ENCODE measurements at places on chromosomes 2 and 18. TPM values are rescaled to one million over a fixed set of nuclear protein-coding genes. Genes with fewer than 3 reads are reported as not detected.

DNA sequence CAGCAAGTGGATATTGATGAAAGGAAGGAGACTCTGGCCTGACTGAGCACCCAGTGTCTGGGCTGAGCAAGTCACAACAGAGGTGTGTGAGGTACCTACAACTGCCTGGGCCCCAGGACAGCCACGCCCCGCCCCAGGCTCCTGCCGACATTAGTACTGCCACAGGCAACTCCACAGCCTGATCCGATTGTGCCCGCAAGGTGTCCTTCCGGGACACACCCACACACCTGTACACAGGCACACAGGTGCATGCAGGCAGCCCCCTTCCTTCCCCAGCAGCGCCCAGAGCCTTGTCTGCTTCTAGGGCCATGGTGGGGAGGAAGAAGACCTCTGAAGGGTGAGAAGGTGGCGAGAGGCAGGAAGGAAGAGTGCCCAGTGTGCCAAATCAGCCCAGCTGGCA, 83.6 kb downstream of the TNS1 start:
- no peak for DNase-seq

GRCh38 chr2:132884705-132885104, 214.7 kb upstream of the LYPD1 start:
- DNase-seq, result no peak

DNA sequence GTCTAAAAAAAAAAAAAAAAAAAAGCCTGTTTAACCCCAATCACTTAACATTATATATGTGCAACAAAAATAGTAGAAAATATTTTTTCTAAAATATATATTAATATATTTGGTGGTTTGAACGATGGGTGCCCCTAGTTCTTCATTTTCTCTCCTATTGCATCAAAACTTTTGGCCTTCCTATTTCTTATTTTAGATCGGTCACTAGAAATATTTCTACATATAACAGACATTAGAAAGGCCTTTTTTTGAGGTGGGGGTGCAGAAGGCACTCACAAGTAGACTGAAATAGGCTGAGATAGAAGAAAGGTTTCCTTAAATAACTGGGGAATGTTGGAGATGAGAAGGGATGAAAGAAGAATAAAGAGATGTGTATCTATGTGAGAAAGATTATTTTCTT, 49.3 kb upstream of the AP1S3 start:
- no peak for DNase-seq

GRCh38 chr2:60586081-60586480, 32.6 kb upstream of the BCL11A start:
- DNase-seq, result no peak

DNA sequence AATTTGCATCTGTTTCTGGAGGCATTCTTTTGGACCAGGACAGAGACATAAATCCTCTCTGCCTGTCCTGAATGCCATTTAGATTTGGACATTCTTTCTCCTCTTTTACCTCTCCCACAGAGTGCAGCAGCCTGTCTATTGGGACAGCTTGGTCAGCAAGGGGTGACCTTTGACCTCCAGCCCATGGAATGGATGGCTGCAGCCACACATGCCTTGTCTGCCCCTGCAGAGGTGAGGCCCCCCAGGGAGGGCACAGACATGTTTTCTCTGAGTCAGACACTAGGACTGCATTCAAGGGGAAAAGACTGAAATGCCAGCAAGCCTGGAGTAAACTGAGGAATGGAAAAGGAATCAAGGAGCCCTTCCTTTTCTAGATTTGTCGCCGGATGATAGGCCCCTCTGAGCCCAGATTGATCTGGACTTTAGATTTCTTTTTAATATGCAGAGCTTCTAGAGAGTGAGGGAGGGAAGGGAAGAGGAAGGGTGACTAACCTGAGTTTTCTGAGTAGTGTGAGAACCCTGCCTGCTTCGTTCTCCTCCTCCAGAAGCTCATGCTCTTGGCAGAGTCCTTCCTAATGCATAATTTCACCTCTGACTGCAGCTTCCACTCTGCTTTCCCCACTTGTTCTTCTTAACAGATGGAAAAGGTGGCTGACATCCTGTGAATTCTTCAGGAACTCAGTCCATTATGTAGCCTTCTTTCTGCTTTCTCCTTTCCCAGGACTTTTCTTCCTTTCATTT, 16.1 kb upstream of the TTLL4 start:
- DNase-seq, result no peak

DNA sequence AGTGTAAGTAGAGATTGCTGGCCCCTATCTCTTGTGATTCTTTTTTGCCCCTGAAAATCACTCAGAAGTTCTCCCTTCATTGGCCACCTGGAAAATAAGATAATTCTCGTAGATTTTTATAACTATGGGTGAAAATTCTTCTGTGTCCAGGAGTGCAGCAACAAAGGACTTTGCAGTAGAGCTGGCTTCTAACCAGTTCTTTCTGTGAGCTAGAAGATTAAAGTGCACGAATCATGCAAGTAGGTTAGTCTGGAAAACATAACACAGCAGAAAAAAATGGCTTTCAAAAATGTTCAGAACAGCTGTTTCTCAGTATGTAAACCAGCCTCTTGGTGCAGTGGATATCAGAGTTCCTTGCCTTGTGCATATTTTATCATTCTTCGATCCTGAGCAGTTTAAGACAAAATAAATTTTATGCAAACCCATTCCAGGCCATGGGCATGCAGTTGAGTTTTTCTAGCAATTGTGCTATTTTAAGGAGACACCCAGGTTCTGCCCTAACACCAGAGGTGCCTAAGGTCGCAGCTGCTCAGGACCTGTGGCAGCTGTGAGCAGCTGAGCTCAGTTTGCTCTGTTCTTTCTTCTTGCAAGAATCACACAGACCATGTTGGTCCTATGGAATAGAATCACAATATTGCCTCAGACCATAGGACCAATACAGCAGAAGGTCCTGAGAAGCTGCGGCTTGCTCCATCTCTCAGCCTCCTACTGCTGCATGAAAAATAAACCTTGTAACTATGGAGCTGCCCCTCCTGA, 80.9 kb upstream of the BCL2L11 start:
- DNase-seq, result no peak

- no peak for DNase-seq
Observed at GRCh38 chr2:42495611-42496010, 1.8 kb upstream of the KCNG3 start.

- no peak for DNase-seq
Observed at GRCh38 chr2:69781321-69782248, 39.7 kb downstream of the ANXA4 start.

DNA sequence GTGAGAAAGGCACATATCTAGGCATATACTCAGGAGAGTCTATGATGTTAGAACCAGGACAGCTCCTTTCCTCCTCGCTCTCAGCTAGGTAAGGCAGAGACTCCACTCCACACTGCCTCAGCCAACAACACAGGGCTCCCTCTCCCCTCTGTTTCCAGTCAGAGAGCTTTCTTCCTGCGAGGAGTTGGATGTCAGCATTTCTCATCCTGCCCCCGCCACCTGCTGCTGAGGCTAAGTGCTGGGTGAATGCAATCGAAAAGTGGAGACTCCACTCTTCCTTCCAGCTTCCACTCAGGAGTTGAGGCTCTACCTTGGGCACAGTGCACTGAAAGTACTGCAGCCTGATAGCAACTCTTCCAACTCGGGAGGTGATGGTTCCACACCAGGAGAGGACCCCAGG, 177.2 kb upstream of the RAB6C start:
- no peak for DNase-seq

DNA sequence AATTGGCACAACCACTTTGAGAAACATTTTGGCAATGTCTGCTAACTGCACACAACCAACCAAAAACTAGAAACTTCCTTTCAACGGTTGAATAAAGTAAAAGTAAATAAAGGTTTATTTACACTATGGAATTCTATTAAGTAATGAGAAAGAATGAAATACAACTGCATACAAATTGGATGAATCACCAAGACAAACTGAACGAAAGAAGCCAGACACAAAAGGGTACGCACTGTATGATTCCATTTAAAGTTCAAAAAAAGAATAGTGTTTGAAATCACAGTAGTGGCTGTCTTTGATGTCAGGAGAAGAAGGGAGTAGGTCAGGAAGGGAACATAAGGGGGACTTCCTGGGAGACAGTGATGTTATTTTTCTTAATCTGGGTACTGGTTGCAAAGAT, 46.5 kb upstream of the SULT1C3 start:
- DNase-seq, result no peak

DNA sequence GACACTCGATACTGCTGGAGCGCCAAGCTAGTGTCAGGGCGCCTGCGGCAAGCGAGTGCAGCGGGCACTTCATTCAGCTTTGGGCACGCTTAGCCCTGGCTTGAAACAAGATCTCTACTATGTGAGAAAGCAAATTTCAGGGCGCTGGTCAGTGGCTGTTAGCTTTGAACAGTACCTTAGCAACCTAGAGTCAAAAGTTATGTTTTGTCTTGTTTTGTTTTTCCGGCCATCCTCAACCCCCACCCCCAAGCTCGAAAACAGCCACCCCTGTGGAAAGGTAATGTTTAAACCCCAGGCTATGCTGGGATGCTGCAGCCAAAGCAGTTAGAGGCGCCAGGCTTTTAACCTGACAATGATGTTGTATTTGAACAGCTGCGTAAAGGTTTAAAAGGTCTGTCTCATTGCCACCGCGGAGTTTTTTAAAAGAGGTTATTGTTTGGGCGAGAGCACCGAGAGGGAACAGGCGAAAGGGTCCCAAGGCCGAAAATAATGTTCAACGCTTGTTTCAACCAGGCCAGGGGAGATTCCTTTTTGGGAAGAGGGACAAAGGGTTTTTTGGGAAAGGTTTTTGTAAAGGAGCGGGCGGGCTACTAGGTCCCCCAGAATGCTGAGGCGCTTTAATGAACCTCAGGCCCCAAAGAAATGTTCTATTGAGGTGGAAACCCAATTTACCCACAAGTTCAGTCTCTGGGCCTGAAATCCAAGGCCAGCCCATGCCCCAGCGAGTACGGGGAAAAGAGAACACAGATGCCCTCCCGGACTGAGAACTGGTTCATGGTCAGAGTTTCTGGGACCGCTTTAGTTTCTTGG, 2.3 kb upstream of the HOXD10 start:
- no peak for DNase-seq

DNA sequence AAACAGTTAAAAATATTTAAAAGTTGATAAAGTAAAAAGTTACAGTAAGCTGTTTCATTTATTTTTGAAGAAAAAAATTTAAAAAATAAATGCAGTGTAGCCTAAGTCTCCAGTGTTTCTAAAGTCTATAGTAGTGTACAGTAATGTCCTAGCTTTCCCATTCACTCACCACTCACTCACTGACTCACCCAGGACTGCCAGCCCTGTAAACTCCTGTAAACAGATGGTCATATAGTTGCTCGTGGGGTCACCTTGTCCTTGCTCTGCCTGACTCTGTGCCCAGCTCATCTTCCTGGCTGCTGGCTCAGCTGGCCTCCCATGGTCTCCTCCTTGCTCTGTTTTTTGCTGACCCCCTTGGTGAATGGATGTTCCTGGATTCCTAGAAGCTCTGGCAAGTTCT, 180.3 kb downstream of the VAPA start:
- DNase-seq, result no peak

DNA sequence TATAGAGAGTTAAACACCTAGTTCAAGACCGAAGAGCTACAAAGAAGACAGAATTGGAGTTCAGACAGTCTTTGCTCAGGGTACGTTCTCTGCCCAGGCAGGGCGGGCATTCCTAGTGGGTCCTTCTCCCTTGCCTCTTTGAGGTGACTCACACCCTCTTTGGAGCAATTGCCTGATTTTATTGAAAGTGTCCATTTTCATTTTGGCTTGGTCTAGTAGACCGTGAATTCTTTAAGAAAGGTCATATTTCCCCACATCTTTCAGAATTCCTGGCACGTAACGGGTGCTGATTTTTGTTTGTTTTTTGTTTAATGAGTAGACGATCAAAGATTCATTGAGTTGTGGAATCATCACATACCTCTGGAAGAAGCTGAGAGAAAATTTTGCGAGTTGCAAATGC, 871.5 kb downstream of the RNF144A start:
- no peak for DNase-seq

DNA sequence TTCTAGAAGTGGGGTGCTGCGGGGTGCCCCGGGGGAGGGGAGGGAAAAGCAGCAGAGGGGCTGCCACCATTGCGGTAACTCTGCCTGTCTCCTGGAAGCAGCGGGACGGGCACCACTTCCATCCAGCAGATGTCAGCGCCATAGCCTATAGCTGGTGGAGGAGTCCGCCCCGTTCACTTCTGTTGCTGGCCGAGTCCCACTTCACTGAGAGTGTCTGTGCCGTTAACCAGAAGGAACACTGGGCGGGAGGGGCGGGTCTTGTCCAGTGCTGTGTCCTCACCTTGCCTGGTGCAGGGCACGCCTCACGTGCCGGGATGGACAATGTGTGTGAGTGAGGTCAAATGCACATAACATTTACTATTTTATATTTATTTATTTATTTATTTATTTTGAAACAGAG, 19.3 kb upstream of the ODC1 start:
- DNase-seq, result no peak

GRCh38 chr2:169736902-169737301, 3.3 kb downstream of the KLHL23 start:
- DNase-seq, result no peak

DNA sequence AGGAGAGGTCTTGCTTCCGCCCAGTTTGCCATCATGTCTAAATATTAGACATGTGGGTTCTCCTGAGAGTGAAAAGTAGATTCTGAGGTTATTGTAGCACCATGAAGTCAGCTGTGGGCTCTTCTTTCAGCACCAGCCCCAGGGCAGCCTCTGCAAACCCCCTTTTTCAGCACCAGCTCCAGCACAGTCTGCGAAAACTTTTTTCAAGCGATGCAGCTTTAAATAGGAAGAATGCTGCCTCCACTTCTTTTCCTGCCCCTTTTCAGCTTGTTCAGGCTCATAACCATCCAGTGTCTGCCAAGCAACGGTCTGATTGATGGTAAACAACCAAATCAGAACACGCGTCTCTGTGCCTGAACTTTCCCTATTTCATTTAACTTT, at the start of gene COL5A2:
Gene COL5A2 (minus strand): TSS at position 192 of the 381 bp plus-strand sequence. CDS start 157 bp downstream, at position 35.
- DNase-seq, result peak; percentile 79

GRCh38 chr18:13581496-13582177, 144.7 kb downstream of the FAM210A start:
- DNase-seq, result no peak

- no peak for DNase-seq
Observed at GRCh38 chr2:143192716-143193115, 63.5 kb downstream of the ARHGAP15 start.

GRCh38 chr2:109482361-109482861, 131.4 kb downstream of the SEPTIN10 start:
- no peak for DNase-seq

DNA sequence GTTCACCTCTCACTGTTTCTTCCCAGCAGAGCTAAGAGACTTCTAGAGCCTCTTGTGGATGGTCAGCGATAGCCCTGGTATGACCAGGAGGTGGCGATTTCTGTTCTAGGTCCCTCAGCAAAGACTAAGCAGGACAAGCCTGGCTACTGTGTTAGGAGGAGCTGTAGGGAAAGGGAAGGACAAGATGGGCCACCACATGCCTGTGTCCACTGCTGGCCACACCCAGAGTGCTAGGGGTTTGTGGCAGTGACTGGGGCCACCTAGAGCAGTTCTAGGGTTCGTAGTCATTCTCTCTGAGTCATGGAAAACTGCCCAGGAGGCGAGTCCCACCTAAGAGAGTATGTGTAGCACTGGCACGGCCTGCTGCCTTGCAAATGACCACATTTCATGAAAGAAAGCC, 179.4 kb downstream of the ALPK2 start:
- DNase-seq, result no peak

Gene FARSB
- 22.9 TPM for polyA plus RNA-seq

Gene SRD5A2
- 0.49 TPM for polyA plus RNA-seq

Gene TUBB8B
- polyA plus RNA-seq, result 1.2 TPM

Gene CFAP221
- polyA plus RNA-seq, result 17.1 TPM

Gene SERPINB8
- polyA plus RNA-seq, result 3.3 TPM

Gene TMEM182
- polyA plus RNA-seq, result 8.4 TPM

Gene TNFAIP6
- 3.0 TPM for polyA plus RNA-seq

Gene APCDD1
- polyA plus RNA-seq, result 145 TPM

Gene LYPD6B
- polyA plus RNA-seq, result 36.1 TPM

Gene IL36A
- polyA plus RNA-seq, result not detected

Gene RNU2-63P
- not detected for polyA plus RNA-seq

Gene CCDC141
- polyA plus RNA-seq, result 3.4 TPM

Gene RTP5
- not detected for polyA plus RNA-seq

Gene BMP10
- polyA plus RNA-seq, result not detected

Gene COL5A2
- polyA plus RNA-seq, result 222 TPM
